ENCODE measurements at places on chromosomes 11 and 22.

DNA sequence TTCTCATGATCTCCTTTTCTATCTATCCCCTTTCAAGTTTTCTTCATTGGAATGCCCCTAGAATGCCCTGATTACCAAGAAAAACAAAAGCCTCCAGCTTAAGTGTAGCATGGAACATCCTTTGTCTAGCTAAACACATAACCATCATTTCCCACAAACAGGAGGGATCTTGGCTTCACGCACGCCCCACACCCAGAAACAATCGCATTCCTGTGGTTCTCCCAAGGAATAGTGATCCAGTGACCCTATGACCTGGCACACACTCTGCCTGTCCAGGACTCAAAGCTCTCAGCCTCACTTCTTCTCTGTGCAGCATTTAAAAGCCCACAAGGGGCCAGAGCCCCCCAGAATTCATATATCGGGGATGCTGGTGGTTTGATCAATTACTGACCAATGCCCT is 9.3 kb upstream of the POU2AF1 start:
- no peak for DNase-seq

DNA sequence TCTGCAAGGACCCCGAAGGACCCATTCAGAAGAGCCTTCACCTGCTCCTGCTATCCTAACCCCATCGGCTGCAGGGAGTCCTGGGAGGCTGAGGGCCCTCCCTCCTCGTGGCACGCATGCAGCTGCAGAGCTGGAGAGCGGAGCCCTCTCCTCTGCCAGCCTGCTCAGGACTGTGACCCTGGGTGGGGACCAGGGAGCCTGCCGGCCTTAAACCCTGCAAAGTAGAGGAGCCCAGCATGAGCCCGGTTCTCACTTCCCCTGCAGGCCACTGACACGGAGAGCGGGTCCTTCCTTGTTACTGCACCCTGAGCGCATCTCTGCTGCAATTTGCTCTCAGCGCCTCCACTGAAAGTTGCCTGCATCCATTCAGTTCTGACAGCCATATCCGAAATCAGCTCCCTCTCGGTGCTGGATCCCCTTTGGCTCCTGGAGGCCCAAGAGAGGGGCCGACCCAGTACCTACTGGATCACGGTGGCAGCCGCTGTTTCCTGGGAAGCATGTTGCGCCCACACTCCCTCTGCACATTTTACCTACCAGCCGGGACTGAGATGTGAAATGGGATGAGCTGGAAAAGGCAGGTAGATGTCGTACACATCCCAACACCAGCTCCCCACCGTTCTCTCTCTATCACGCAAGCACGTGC is 312.1 kb downstream of the NTM start:
- DNase-seq = no peak

- no peak for DNase-seq
Observed at GRCh38 chr22:35568751-35569739, 28.4 kb downstream of the RASD2 start.

GRCh38 chr11:2550606-2550970 is 105.8 kb downstream of the KCNQ1 start:
- DNase-seq = no peak

- DNase-seq = no peak
Observed at GRCh38 chr11:46698597-46698996, 1.8 kb downstream of the ARHGAP1 start.

DNA sequence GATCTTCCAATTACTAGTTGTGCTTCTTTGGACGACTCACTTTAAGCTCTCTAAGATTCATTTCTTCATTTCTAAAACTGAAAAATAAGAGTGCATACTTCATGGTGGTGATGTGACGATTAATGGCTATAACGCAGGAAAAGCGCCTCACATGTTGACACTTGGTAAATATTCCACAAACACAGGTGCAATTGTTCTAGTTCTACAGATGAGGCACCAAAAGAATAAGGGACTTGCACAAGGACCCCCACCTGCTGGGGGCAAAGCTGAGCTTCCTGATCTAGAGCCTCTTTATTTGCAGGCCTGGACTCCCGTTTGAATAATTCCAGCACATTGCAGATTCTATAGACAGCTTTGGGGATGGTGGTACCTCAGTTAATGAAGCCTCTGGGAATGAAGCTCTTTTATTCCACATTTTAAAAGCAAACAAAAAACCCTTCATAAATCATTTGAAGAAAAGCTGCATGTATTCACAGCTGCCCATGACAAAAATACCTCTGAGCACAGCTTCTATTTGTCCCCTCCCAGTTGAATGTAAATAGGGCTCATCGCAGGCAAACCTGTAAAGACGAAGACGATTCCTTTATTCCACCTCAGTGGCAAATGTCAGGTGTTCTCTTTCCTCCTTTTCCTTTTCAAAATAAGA is 14.9 kb upstream of the CADM1 start:
- no peak for DNase-seq

- DNase-seq = no peak
Observed at GRCh38 chr11:83722392-83723119, 436.4 kb upstream of the CCDC90B start.

DNA sequence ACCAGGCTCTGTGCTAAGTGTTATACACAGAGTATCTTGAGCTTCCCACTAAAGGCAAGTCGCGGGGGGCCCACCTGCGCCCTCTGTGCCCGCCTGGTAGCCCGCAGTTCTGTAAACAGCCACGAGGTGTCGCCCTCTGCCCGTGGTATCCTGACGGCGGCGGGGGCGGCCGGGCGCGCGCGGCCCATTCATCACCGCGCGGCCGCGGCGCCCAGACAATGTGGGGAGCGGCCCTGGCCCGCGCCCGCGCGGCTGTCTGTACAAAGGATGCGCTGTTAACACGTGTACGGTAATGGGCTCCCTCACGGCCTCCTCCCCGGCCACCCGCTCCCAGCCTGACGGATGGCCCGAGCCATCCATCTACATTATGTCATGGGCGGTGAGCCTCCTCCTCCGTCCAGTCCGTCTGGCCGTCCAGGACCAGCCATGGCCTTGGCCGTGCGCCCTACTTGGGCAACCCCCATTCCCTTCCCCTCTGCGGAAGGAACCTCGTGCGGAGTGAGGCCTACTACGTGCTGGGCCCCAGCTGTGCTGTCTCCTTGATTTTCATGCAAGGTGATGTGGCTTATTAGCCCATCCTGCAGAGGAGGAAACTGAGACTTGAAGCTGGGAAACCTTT is 99.4 kb downstream of the MIAT start:
- no peak for DNase-seq

- DNase-seq = no peak
Observed at GRCh38 chr11:43267856-43268580, 43.8 kb upstream of the API5 start.

DNA sequence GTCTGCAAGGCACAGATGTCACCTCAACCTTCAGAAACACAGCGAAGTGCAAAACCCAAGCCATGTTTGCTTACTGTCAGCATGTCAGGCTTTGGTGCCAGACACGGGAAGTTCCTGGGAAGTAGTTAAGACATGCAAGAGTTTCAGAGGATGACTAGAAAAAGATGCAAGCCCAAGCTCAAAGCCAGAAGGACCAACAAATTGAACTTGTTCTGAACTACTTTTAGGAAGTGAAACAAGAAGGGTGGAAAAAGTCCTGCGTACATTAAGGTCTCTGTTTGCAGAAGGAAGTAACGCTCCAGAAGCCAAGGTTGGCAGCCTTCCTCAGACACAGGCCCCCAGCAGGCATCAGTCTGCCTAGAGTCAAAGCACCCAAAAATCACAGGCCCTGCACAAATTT is 2.6 kb downstream of the AP1B1 start:
- peak; percentile 59 for DNase-seq

- no peak for DNase-seq
Observed at GRCh38 chr22:50025993-50026392, 13.4 kb upstream of the IL17REL start.

GRCh38 chr11:96101146-96101545 is 177.2 kb upstream of the MTMR2 start:
- DNase-seq = no peak

DNA sequence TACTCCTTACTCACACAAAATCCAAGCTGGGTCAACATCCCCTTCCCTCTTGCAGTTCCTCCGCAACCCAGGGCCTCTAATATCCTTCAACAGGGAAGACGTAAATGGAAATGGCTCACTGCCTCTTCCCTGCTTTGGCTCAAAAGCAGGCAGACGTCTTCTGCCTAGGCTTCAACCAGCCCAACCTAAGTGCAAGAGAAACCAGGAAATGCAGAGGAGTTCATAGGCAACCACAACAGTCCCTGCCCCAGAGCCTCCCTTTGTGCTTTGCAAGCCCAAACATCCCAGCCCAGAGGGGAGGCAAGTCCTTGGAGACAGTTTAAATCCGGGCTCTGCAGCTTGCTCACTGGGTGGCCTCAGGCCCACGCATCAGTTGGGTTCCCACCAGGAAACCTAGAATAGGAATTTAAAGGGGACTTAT is 33.3 kb downstream of the CD6 start:
- no peak for DNase-seq

DNA sequence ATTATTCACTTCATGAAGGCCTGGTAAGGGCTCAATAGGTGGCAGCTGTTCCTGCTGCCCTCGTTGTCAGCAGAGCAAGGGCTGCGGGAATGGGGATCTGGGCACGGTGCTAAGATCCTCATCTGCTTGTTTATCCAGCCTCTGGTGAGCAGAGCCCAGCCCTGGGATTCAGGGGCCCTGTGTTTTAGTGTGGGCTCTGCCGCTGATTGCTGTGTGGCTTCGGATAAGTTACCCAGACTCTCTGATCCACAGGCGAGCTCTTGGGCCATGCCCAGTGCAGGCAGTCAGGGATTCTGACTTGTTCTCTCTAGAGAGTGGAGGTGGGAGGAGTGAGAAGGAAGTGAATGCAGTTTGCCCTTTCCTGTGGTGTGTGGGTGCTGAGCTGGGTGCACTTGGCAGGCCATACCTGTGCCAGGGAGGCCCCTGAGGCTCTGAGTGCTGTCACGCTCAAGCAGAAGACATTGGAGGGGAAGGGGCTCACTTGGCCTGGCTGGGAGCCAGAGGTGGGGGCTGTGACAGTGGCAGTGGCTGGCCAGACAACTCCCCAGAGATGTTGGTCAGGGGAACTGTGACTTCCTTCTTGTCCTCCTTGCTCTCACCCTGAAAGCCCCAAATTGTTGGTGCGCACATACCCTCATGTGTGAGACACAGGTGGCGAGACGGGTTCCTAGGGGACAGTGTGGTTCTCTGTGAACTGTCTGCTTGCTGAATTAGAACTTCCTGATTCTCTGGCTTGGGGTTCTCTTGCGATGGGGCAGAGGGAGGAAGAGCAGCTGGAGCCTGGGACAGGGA is 43.7 kb downstream of the CD82 start:
- no peak for DNase-seq

DNA sequence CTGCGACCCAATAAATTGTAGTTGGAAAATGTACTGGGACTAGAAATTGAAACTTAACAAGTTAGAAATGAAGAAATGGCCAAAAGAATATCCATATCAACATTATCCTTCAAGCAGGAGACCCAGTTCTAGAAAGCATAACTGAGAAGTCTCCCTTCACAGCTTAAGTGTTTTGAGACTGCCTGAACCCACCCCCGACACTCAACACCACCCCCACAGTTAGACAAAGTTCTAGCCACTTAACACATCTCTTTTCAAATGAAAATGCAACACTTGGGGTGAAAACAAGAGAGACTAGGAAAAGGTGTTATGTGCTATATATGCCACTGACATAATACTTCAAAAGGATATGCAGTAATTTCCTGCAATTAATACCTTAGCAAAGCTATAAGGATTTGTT is 184.5 kb downstream of the SOX6 start:
- DNase-seq = no peak

- DNase-seq = no peak
Observed at GRCh38 chr11:358129-358800, 11.0 kb upstream of the B4GALNT4 start.

GRCh38 chr11:834371-835316 is 1.9 kb downstream of the CD151 start:
- DNase-seq = no peak

GRCh38 chr22:26374391-26375026 is 54.6 kb upstream of the ASPHD2 start:
- no peak for DNase-seq

- no peak for DNase-seq
Observed at GRCh38 chr11:128603752-128604414, 16.5 kb upstream of the ETS1 start.

DNA sequence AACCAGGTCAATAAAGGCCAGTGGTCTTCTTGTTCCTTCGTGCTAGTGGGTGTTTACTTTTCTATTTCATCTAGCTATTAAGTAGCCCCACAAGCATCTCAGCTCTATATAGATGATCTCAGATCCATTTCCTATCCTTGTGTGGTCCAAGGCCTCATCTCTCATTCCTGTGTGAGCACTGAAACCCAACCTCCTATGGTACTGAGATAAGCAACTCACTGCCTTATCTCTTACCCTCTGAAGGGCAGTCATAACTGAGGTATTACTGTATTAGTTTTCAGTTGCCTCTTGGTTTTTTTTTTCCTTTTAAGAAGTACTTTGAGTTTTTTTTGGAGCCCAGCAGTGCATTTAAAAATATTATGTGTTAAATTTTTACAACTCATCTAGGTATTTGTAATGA is 28.3 kb downstream of the ACER3 start:
- DNase-seq = no peak

GRCh38 chr11:59767225-59767611 is 12.0 kb downstream of the STX3 start:
- DNase-seq = no peak

DNA sequence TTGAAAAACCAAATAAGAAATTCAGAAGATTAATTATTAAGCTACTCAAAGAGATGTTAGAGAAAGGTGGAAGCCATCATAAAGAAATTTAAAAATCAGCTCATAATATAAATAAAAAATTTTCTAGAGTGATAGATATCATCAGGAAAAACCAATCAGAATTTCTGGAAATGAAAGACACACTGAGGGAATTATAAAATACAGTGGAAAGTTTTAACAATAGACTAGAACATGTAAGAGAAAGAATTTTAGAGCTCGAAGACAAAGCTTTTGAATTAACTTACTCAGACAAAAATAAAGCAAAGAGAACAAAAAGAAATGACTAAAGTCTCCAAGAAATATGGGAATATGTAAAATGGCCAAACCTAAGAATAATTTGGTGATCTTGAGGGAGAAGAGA is 1926.9 kb upstream of the RAG2 start:
- DNase-seq = no peak

Data from GM12864 (cell line).